ENCODE measurements at places on chromosomes 6 and 20. TPM values are rescaled to one million over a fixed set of nuclear protein-coding genes. Genes with fewer than 3 reads are reported as not detected.

Gene TTK
- polyA plus RNA-seq, result 4.1 TPM

Gene WFDC6
- not detected for polyA plus RNA-seq

Gene BCAS1
- polyA plus RNA-seq, result not detected

Gene HLA-DQB1
- not detected for polyA plus RNA-seq

GRCh38 chr6:139152088-139152891 is 17.4 kb downstream of the HECA start:
- DNase-seq, result no peak

- no peak for DNase-seq
Observed at GRCh38 chr6:14641423-14642135, 524.0 kb downstream of the CD83 start.

GRCh38 chr6:137883400-137884148 is 16.5 kb downstream of the TNFAIP3 start:
- no peak for DNase-seq

Gene RAET1L
- not detected for polyA plus RNA-seq

Gene PBX2
- polyA plus RNA-seq, result 74.5 TPM

DNA sequence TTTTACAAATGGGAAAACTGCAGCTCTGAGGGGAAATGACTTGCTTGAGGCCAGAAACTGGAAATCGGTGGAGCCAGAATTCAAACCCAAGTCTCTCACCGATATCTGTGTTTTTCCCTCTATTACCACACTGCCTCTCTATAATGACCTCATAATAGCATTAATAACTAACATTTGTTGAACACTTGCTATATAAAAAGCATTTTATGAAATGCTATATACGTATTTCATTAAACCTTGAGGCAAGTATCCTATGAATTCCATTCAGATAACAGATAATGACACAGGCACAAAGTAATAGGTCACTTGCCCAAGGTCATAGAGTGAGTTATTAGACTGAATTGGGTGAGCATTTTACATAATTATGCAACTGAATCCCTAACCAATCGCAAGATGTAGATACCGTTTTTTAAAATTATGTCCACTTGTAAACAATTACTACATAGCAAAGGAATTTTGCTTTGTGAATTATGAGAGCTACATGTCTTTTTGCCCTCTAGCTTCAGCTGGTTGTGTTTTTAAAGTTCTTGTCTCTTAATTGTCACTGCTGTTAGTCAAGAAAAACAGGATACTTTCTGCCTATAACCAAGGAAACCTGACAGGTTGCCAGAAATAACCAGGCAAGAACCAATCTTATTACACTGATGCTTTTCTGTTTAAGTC is 4.7 kb downstream of the DSN1 start:
- DNase-seq, result no peak

- no peak for DNase-seq
Observed at GRCh38 chr6:166661327-166662085, 34.5 kb upstream of the RPS6KA2 start.

GRCh38 chr20:63320041-63320511 is 27.1 kb downstream of the COL20A1 start:
- DNase-seq, result no peak

GRCh38 chr6:150119173-150119572 is 23.7 kb upstream of the PPP1R14C start:
- DNase-seq, result no peak

Gene VWA7
- polyA plus RNA-seq, result 0.56 TPM

Gene ZNFX1
- 3.9 TPM for polyA plus RNA-seq

DNA sequence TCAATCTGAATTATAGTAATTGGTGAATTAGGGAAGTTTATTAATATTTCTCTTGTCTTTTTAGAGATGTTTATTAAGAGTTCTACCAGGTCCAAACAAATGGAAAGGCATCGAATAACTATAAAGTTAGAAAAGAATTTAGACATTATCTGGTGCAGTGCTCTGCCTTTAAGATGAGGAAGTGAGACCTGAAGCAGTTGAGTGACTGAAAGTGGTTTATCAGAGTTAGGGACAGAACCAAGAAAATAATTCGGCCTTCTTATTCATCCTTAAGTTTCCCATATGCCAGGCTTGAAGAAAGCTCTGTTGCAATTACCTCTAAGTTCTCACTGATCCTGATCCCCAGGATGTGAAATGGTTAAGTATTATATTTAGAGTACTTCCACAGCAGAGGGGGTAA is 94.2 kb upstream of the FLRT3 start:
- no peak for DNase-seq

GRCh38 chr6:158715330-158716311 is 65.8 kb downstream of the SYTL3 start:
- no peak for DNase-seq

Gene POU5F1
- polyA plus RNA-seq, result not detected
